ENCODE measurements at places on chromosomes 7 and 10. TPM values are rescaled to one million over a fixed set of nuclear protein-coding genes. Genes with fewer than 3 reads are reported as not detected.

OR13A1 gene
- not detected for polyA plus RNA-seq

HHEX gene
- polyA plus RNA-seq = 18.4 TPM

CDC123 gene
- polyA plus RNA-seq = 92.3 TPM

CPED1 gene
- 10.1 TPM for polyA plus RNA-seq

CFAP43 gene
- polyA plus RNA-seq = 0.66 TPM

FFAR4 gene
- polyA plus RNA-seq = 0.04 TPM

CYP26A1 gene
- polyA plus RNA-seq = 0.69 TPM

TUBAL3 gene
- polyA plus RNA-seq = not detected

ACTL6B gene
- not detected for polyA plus RNA-seq

CASP2 gene
- 8.5 TPM for polyA plus RNA-seq

SFRP4 gene
- polyA plus RNA-seq = 1.3 TPM

KRIT1 gene
- polyA plus RNA-seq = 17.4 TPM

GFRA1 gene
- 1.8 TPM for polyA plus RNA-seq

PNLIPRP2 gene
- polyA plus RNA-seq = 16.7 TPM

SYT15B gene
- polyA plus RNA-seq = 0.69 TPM

SLC13A1 gene
- polyA plus RNA-seq = not detected

ASL gene
- polyA plus RNA-seq = 101 TPM

ARMC3 gene
- not detected for polyA plus RNA-seq

OR6V1 gene
- polyA plus RNA-seq = 0.34 TPM

EFCAB10 gene
- 0.22 TPM for polyA plus RNA-seq

GPR141 gene
- not detected for polyA plus RNA-seq

CEP41 gene
- polyA plus RNA-seq = 17.2 TPM

ADRB1 gene
- 0.10 TPM for polyA plus RNA-seq

MYOZ1 gene
- 1.3 TPM for polyA plus RNA-seq

FAM221A gene
- 10.2 TPM for polyA plus RNA-seq

OR2A5 gene
- polyA plus RNA-seq = 0.10 TPM

FANK1 gene
- 5.5 TPM for polyA plus RNA-seq

Data from hepatocyte (in vitro differentiated cells).